Sigmoid colon (tissue), 7 donors: ENCODE measurements at places on chromosomes 2 and 18. TPM values are rescaled to one million over a fixed set of nuclear protein-coding genes. Genes with fewer than 3 reads are reported as not detected.

Gene GREB1
- 0.28 TPM for polyA plus RNA-seq

Gene SERPINB13
- 1.8 TPM for polyA plus RNA-seq

Gene ATP9B
- 19.1 TPM for polyA plus RNA-seq

Gene PAIP2B
- polyA plus RNA-seq = 1.2 TPM

Gene RTP5
- polyA plus RNA-seq = 0.19 TPM

Gene ZNF396
- polyA plus RNA-seq = 2.5 TPM

Gene CHRNG
- polyA plus RNA-seq = not detected

Gene ITGB6
- 2.5 TPM for polyA plus RNA-seq

GRCh38 chr2:9638532-9638931, 7.7 kb upstream of the YWHAQ start:
- DNase-seq = peak; percentile 98

DNA sequence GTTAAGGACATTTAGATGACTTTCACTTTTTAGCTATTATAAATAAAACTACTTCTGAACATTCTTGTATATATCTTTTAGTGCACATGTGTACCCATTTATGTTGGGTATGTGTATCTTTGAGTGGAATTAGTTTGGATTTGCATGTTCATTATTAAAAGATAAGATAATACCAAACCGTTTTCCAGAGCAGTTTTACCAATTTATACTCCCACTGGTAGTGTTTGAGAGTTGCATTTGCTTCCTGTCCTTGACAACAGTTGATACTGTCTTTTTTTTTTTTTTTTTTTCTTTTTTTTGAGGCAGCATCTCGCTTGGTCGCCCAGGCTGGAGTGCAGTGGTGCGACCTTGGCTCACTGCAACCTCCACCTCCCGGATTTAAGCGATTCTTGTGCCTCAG, 23.3 kb downstream of the SLC30A6 start:
- DNase-seq = no peak

GRCh38 chr2:191521608-191522208, 156.2 kb upstream of the NABP1 start:
- DNase-seq = no peak

- DNase-seq = no peak
Measured at GRCh38 chr2:207974216-207974605, 51.1 kb downstream of the PLEKHM3 start.

DNA sequence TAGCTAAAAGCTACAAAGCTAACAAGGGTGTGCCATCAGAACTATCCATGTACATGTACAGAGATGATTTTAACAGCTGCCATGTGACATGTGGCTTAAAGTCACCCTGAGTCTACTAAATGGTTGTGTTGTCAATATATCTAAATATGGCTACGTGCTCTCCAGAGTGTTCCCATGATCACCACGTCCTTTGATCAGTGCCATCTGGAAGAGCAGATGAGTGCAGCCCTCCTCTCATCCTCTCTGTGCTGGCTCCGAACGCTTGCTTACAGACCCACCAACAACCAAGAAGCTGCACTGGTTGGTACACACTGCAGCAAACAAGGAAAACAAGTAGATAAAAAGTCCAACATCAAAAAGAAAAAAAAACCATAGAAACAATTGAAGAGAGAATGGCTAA, 88.6 kb upstream of the NARS1 start:
- no peak for DNase-seq

- DNase-seq = no peak
Measured at GRCh38 chr2:98715812-98716451, 15.0 kb downstream of the MGAT4A start.

- DNase-seq = peak; percentile 40
Measured at GRCh38 chr2:238506371-238507068, 79.8 kb downstream of the ASB1 start.

DNA sequence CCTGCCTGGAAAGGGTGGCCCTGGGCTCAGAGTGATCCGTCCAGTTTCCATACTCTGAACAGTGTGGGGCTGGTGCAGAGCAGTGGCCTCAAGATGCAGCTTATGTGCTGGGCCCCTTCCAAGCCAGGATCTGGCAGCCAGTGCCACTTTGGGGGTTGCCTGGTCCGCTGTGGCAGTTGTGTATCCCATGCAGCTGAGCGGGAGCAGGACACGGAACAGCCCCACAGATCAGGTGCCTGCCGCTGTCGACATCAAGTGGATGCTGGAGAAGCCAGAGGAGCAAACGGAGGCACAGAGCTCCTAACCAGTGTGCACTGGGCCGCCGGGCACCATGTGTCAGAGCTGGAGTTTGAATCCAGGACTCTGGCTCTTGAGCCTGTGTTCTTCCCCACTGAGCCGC, 112.0 kb downstream of the CABLES1 start:
- DNase-seq = no peak

DNA sequence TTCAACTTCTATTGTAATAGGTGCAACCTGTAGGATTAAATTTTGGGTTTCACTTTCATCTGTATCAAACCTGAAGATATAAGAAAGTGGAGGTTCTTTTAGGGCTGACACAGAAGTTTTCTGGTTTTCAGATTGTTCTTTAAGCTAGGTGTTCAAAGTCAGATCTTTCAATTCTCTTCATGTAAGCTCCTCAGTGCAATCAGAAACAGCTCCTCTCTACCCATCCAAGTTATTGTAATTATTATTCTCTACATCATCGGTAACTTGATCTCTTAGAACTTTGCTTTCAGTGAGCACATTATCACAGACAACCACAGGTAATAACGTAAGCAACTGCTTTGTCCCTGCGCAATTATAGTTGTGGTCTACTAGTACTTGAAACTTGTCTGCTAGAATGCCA, 179.4 kb downstream of the MYCN start:
- no peak for DNase-seq

- DNase-seq = no peak
Measured at GRCh38 chr2:140247451-140248195, 1467.4 kb upstream of the NXPH2 start.

DNA sequence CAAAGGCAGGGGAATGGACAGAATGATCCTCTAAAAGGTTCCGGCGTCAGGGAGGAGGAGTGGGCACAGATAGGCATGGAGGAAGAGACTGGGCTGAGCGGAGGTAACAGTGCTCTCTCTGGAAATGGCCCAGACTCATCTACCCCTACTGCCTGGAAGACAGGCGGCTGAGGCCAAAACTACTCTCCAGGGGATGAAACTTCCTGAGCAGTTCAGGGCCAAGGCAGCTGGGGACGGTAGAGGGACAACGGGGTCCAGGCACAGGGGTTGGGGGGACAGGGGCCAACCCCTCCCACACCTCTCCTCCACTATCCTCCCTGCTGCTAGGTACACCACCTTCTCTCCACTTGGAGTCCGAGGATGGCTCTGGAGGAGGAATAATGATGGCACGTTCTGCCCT, 94.3 kb downstream of the TNS1 start:
- DNase-seq = no peak
